ENCODE measurements at places on chromosomes 7 and 10.

DNA sequence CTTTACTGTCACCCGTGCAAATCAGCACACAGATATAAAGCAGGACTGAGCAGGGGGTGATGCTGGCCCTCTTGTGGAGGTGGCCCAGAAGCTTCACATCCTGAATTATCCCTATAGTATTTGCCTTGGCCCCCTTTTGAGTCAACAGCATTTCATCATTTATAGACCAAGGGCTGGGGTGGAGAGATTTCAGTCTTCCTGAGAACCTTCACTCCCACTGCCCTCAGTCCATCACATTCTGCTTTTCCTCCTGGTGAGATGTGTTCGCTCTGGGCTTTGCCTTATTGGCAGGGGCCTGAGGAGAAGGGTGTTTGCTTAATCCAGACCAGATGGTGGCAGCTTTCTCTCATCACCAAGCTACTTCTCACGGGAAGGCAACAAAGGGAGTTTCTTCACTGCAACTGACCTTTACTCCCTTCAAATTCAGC is 47.7 kb downstream of the NOC3L start:
- DNase-seq: no peak

GRCh38 chr7:6271060-6271658 is 1.3 kb downstream of the CYTH3 start:
- DNase-seq: peak; percentile 32

GRCh38 chr7:139753081-139753692 is 24.6 kb downstream of the HIPK2 start:
- no peak for DNase-seq

DNA sequence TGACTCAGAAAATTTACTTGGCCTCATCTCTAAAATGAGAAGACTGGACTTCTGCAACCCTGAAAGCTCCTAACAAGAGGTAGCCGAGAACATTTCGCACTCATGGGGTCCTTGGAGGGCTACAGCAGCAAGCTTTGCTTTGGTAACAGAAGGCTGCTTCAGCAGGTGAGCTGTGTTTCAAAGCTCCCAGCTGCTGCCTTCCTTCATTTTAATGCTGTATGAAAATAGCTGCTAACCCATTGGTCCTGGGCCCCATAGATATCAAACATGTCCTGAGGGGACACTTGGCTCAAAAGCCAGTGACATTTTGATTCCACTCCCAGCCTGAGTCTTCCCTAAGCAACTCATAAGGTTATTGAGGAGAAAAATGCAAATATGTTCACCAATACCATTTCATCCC is 14.3 kb upstream of the MALSU1 start:
- no peak for DNase-seq

DNA sequence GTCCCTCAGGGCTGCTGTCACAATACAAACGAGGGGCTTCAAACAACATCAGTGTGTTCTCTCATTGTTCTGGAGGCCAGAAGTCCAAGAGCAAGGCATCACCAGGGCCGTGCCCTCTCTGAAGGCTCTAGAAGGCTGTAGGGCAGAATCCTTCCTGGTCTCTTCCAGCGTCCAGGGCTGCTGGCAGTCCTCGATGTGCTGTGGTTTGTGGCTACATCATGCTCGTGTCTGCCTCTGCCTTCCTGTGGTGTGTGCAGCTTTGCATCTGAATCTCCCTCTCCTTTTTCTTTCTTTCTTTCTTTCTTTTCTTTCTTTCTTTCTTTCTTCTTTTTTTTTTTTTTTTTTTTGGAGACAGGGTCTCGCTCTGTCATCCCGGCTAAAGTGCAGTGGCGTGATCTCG is 103.5 kb downstream of the INSYN2A start:
- no peak for DNase-seq

DNA sequence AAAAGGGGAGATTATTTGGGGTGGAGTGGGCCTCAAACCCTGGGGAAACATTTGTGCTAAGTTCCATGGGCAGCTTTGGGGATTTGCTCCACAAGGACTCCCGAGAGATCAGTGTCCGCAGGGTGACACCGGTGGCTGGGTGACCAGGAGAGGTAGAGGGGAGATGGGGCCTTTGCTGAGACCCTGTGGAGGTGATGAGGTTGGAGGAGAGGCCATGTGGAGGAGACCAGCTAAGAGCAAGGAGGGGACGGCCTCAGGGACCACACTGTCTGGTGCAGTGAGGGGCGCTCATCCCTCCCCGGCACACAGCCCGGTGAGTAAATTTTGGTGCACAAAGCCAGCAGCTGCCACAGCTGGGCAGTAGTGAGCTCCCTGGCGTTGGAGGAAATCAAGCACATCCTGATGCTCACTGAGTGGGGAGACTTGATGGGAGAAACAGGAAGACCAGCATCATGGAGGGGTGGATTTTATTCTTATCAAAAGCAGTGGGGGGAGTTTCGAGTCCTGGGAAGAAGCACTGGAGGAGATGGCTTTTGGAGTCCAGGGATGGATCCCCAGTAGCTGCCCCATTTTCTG is 20.2 kb upstream of the ELFN1 start:
- DNase-seq: no peak

DNA sequence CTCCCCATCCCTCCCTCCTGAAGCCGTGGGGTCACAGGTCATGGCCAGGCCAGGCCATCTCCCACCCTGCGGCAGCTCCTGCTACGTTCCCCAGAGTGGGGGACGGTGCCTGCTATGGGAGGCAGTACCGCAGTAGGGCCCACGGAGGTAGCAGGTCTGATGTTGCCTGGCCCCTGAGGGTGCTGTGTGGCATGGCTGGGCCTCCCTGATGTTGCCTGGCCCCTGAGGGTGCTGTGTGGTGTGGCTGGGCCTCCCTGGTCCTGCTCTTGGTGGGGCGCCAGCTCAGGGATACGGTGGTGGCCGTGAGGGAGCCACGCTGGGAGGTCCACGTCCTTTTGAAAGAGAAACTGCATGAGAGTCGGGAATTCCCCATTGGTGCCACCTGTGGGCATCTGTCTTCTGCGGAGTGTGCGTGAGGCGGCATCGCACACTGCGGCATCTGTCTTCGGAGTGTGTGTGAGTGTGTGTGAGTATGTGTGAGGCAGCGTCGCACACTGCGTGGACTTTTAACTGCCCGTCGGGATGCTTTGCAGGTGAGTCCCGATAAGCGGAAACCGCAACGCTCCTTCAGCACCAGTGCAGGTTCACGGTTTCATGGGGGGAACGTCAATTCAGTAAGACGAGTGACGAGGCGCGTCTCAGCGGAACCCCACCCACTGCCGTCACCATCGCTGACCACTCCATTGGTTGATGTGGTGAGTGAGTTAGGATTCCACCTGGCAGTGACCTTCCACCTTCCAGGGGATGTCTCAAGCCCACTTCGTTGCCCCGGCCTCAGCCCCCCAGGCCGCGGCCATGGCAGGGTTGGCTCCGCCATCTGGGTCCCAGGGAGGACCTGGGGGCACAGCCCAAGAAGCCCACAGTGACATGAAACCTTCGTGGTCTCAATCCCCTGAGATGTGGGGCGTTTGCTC is 51.2 kb upstream of the CFAP46 start:
- DNase-seq: no peak

DNA sequence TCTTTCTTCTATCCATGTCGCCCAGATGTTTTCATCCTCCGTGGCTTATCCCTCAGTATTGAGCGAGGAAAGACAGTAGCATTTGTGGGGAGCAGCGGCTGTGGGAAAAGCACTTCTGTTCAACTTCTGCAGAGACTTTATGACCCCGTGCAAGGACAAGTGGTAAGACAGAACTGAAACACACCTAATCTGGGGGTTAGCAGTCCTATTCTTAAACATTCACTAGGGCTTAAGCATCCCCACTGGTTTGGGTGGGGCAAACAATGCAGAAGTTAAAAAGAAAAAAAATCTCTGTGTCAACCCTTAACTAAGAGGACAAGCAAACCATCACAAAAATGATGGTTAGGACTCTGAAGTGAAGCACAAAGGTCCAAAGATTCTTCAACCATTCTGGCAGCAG is 43.8 kb downstream of the SP8 start:
- no peak for DNase-seq

DNA sequence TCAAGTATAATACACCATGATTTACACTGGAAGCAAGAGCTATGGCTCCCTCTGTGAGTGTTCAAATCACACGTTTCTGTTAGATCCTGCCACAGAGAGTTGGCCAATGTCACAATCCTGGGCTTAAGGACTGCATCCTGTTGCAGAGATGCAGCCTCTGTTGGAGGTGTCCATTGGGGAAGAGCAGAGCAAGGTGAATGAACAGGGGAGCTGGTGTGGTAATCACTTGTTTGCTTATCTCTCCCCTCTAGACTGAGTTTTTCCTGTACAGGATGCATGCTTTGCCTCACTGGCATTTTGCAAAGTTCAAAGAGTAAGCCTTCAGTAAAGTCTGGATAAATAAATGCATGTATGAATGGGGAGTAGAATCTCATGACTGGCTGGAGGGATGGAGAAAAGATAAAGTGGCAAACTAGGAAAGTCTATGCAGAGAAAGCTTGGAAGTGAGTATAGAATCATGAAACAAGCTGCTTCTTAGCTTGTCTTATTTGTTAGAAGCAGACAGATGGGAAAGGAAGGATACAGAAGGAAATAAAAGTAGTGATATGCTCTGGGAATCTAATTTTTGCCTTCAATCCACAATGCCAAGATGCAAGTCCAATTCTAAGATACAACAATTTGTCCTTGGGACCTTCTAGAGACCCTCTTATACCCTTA is 605.9 kb downstream of the KCNMA1 start:
- DNase-seq: no peak

- no peak for DNase-seq
Observed at GRCh38 chr7:135925210-135925609, 51.9 kb downstream of the MTPN start.

GRCh38 chr7:80591654-80592053 is 46.8 kb upstream of the CD36 start:
- no peak for DNase-seq

DNA sequence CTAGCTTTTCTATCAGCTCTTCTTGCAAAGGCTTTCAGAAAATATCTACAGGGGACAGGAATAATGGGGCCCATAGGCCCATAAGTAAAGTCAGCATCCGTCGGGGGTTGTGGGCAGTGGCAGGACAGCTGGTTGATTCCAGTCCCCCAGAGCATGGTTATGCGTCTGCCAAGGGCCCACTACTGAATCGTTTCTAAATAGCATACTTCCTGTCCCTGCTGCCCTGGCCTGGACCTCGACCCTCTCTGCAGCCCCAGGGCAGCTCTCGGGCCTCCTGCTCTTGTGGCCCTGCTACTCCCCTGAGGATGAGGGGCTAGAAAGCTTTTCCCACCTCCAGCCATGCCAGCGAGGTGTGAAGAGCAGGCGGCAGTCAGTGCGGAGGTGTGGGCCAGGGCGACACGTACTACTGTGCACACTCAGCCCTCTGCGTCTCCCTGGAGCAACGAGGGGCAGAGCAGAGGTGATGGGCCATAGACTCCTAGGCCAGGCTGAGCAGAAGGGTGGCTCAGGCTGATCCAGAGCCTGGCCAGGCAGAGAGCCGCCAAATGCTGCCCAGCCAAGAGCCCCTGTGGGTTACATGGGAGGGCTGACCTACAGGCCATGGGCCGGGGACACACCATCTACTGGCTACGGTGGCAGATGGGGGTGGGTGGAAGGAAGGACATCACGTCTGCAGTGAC is 4.7 kb upstream of the OPN4 start:
- no peak for DNase-seq

GRCh38 chr10:96577069-96577468 is 9.7 kb downstream of the TM9SF3 start:
- DNase-seq: no peak

- peak; percentile 32 for DNase-seq
Observed at GRCh38 chr7:106126170-106126938, 14.2 kb upstream of the SYPL1 start.

DNA sequence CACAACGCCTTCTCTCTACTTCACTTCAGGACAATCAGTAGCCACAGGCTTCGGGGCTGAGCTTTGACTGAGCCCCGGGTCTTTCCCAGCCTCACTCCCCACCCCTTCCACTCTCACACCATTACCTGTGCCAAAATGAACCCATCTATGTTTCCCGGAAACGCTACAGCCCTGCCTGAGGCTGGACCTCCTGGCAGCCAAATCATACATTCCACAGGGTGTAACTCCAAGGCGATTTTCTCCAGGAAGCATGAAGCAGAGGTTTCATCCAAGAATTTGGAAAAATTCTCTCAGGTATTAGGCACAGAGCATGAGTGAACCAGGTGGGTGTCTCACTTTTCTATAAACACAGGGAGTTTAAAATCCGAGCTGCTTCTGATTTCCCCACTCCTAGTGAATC is 286.3 kb downstream of the TNS3 start:
- no peak for DNase-seq

DNA sequence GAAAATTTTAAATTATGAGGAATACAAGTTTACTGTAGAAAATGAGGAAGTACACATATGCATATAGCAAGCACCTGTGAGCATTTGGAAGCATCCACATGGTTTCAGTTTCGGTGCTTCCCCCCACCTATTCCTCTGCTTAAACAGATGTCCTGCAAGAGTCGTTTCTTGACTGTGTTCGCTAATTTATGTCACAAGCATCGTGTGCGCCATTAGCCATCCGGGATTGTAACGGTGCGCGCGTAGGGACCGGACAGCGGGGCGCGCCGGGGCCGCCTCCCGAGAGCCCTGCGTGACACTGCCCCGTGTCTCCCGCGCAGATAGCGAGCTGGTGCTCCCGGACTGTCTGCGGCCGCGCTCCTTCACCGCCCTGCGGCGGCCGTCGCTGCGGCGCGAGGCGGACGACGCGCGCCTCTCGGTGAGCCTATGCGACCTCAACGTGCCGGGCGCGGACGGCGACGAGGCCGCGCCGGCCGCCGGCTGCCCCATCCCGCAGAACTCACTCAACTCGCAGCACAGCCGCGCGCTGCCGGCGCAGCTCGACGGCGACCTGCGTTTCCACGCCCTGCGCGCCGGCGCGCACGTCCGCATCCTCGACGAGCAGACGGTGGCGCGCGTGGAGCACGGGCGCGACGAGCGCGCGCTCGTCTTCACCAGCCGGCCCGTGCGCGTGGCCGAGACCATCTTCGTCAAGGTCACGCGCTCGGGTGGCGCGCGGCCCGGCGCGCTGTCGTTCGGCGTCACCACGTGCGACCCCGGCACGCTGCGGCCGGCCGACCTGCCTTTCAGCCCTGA is 90.9 kb downstream of the NEURL1 start:
- peak; percentile 57 for DNase-seq

GRCh38 chr7:99499371-99499720 is 735 bp downstream of the ZNF394 start:
- no peak for DNase-seq

- no peak for DNase-seq
Observed at GRCh38 chr7:15000157-15000556, 97.6 kb upstream of the DGKB start.

All from stimulated activated naive CD8-positive, alpha-beta T cell treated with anti-CD3 and anti-CD28 coated beads, Interleukin-15, Interleukin-2, amounts not matched to agents 100 U/mL and 50 U/mL, for 24 hours (primary cell).